ENCODE measurements at places on chromosomes 7 and 10.

DNA sequence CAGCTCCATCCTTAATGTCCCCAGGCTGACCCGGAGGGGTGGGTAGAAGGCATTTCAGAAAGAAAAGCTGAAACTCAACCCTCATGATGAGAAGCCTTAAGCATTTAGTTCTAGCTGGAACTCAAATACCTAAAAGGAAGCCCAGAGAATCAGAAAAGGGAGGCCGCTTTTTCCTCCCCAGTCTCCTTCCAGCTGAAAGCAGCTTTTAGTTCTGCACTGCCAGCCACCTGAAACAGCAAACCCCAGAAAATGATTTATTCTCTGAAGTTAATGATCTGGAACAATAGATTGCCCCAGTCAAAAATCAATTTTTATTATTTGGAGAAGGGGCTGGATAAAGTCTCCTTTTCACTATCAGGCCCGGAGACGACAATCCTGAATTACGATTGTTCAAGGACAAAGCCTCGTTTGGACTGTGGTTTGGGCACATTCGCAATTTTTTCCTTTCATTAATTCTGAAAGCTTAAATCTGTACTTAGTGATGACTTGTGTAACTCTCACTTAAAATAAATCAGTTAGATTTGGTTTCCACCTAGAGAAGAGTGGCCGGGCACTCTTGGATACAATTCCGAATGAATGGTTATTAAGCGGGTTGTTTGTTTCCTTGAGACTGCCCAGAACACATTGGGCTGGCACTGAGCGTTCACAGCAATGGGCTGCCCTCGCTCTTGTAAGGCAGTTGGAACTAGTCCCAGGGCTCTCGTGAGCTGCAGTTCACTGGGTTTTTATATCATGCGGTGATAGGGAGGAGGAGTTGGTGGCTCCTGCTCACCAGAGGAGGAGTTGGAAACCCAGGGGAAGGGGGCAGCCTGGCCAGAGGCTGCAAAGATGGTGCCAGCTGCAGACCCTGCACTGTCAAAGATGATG lies 262.2 kb downstream of the CCSER2 start:
- no peak for DNase-seq

DNA sequence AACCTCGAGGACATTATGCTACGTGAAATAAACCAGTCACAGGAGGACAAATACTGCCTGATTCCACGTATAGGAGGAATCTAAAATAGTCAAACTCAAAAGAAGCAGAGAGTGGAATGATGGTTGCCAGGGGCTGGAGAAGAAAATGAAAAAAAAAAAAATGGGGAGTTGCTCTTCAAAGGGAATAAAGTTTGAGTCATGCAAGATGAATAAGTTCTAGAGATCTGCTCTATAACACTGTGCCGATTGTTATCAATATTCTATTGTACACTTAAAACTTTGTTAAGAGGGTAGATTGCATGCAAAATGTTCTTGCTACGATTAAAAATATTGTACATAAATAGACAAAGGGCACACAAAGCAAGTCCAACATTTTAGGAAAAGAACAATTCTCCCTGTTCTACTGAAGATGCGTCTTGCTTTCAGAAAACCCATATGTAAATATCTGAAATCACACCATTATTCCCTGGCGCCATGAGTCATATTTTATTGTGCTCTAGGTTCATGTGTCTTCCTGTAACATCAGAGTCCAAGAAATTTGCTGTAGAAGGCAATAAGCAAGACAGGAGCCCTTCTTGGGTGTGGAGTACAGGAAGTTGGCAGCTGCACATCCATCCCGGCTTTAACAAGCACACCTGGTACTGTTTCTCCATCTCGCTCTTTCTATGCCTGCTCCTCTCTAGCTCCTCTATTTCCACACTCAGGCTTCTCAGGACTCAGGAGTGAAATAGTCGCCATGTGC lies 145.9 kb downstream of the GFRA1 start:
- no peak for DNase-seq

DNA sequence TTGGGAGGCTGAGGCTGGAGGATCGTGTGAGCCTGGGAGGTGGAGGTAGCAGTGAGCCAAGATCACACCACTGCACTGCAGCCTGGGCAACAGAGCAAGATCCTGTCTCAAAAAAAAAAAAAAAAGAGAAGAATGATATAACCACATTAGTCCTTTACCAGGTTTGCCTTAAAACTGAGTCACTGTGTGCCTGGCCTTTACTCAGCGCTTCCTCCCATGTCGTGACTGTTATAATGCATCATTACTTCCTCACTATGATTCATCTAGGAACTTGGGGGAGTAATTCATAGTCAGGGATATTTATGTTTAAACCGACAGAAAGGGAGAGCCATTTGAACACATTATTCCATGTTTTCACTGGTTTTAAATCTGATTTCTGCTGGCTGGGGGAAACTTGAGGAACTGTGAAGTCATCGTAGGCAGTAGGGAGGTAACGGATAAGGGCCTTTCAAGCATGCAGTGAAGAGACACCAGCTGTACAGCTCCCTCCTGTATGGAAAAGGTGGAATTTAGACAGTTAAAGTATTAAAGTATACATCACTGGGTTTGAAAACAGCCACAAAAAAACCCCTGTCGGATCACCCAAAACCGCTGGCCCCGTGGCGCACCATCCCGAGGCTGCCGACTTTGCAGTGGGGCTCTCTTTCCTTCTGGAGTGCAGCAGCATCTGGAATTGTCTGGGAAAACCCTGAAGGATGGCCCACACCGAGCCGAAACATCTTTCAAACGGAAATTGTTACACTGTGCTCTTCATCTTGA lies 119.8 kb downstream of the NKX6-2 start:
- no peak for DNase-seq

GRCh38 chr7:134905375-134905774 lies 80.9 kb upstream of the AGBL3 start:
- DNase-seq, result no peak

DNA sequence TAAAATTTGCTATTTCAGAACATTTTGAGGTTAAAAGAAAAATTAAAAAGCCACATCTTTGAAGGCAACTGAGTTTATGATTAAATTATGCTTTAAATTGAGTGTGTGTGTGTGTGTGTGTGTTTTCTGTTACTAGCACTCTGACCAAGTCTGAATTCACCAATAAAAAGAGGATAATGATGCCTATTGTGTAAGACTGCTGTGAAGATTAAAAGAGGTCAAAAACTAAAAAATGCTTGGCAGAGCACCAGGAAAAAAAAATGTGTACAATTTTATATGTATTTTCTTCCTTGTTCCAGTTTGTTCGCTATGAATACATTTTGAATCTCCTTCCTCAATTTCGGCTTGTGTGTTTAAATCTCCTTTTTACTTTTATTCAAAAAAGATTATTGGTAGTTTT lies 316.6 kb upstream of the MAGI2 start:
- no peak for DNase-seq
